Muscle of arm (tissue), 14 donors: ENCODE measurements at places on chromosomes 4 and X. TPM values are rescaled to one million over a fixed set of nuclear protein-coding genes. Genes with fewer than 3 reads are reported as not detected.

GRCh38 chr4:78720994-78721677 lies 55.0 kb upstream of the BMP2K start:
- no peak for DNase-seq

DNA sequence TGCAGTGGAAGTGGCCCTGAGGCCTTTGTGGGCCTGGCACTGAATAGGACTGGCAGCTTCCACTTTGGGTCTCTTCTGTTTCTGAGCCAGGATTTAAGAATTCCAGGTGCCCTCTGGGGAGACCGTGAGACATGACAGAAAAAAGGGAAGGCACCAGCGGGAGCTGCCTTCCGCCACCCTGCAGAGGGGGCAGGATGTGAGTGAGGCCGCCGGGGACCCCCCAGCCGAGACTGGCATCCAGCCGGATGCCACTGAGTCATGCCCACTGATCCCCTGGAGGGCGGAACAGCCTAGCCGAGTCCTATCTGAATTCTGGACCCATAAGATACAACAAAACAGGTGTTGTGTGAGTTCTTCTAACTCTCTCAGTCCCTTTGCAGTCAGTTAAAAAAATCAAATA lies 41.3 kb downstream of the C4orf50 start:
- DNase-seq, result no peak

DNA sequence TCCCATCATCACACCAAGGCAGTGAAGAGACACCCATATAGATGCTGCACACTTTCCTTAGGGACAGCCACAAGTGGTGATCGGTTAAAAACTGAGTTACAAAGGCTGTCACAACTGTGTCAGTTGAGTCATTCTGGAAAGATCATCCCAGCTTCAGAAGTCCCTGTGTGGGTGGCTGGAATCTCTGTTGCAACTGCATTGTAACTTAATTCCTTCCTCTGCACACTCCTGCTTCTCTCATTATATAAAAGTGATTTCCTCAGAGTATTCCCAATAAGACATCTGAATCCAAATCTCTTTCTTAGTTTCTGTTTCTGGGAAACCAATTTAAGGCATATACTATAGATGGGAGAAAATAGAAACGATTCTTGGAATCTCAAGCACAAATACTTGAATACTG lies 88.1 kb downstream of the FSTL5 start:
- peak; percentile 15 for DNase-seq

DNA sequence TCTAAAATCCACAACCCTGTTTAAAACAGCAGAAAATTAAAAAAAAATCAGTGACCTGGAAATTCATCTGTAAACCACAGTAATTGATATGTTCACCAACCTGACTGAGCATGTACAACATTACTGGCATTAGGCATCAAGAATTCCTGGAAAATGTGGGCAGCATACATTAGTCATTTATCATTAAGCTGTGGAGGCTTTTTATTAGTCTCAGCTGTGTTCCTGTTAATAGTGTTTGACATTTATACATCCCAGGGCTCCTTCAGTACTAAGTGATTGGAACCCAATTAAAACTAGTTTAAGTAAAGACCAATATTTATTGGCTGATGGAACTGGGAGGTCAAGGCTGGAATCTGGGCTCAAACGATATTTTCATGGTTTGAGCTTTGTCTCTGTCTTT lies 227.3 kb upstream of the GIMD1 start:
- no peak for DNase-seq

DNA sequence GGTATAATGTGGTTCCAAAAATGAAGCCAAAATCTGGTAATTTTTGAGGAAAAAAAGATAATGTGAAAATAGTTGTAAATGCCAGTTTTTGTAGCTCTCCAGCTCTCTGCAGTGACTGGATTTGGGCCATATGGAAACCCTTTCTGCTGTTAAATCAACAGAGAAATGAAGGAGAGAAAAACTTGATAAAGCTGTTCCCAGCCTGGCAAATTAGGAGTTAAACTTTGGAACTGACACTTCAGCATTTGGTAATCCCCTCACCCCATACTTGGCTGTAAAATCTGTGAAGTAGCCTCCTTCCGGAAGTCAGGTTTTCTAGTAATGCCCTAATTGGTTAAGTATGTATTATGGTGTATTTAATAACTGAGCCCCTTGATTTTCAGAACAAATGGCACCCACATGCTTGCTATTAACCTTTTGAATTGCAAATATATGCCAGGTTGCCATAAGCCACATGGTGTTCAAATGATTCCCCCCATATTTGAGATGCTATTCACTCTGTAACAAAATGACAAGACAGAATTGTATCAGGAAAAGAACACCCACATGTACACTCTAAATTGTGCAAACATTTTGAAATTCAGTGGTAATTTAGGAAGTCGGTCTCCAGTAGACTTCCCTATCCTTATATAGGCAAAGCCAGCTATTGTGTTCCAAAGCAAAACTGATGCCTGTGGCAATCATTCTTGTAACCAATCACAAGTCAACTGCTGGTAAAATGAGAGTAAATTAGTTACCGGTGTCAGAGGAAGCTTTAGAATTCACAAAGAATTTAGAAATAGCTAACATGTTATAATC lies 96.3 kb upstream of the ADAMTS3 start:
- no peak for DNase-seq

DNA sequence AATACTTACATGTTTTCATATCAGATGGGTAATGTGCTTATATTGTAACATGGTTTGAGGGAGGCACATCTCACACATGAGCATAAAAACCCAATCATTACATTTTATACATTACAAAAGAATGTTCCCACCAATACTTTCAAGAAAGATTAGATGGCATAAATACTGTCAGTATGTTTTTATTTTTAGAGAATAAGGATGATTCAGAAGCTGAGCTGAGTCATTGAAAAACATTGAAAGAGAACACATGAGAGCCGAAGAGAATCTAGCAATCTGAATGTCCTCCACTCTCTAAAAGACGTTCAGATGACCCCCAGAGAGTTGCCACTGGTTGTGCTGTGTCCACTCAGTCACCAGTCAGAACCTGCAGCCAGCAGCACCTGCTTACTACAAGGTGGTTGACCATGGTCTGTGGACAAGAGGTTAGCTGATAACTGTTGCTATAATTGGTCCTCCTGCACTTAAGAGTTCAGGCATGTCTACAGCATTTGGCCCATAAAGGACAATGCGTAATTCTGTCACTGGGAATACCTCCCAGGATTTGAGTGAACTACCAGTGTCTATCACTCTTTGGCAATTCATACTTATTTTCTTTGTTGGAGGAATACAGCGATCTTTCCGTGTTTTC lies 382.2 kb upstream of the IGFBP7 start:
- no peak for DNase-seq

DMD gene
- 114 TPM for polyA plus RNA-seq

PAGE4 gene
- 1.2 TPM for polyA plus RNA-seq

ANXA5 gene
- 378 TPM for polyA plus RNA-seq
